ENCODE measurements at places on chromosomes 3 and 15. TPM values are rescaled to one million over a fixed set of nuclear protein-coding genes. Genes with fewer than 3 reads are reported as not detected.

The PLA2G4F gene
- under 0.01 TPM for total RNA-seq

The DNAH1 gene
- total RNA-seq: 10.8 TPM

The OR5K2 gene
- total RNA-seq: not detected

The ISLR2 gene
- total RNA-seq: 0.48 TPM

The CNTN3 gene
- total RNA-seq: 3.7 TPM

The HDC gene
- total RNA-seq: 11.0 TPM

The SLC22A14 gene
- not detected for total RNA-seq

The PFKFB4 gene
- 5.2 TPM for total RNA-seq

The ZPLD1 gene
- total RNA-seq: not detected

The ZWILCH gene
- total RNA-seq: 4.0 TPM

The C3orf20 gene
- 0.15 TPM for total RNA-seq

The ISL2 gene
- not detected for total RNA-seq

The CIDEC gene
- 92.3 TPM for total RNA-seq

The LRRC15 gene
- 0.33 TPM for total RNA-seq

The PLA1A gene
- total RNA-seq: 2.1 TPM

The TMEM39A gene
- 53.7 TPM for total RNA-seq

The ATP13A5 gene
- total RNA-seq: 2.3 TPM

The BRK1 gene
- total RNA-seq: 119 TPM

The FAM81A gene
- total RNA-seq: not detected

The CCNB2 gene
- 3.5 TPM for total RNA-seq

The DLL4 gene
- 5.0 TPM for total RNA-seq

The SLC27A2 gene
- total RNA-seq: 3.5 TPM

The GLT8D1 gene
- total RNA-seq: 56.4 TPM

The PDIA5 gene
- total RNA-seq: 10.7 TPM

The OR5H14 gene
- total RNA-seq: not detected

The LCTL gene
- not detected for total RNA-seq

The ZBED2 gene
- total RNA-seq: not detected

The EXD1 gene
- not detected for total RNA-seq

The CPNE4 gene
- 0.16 TPM for total RNA-seq

The METTL6 gene
- 23.6 TPM for total RNA-seq

The TMCO5A gene
- total RNA-seq: not detected

The PLSCR5 gene
- total RNA-seq: not detected

The GABRB3 gene
- 1.8 TPM for total RNA-seq

The LSAMP gene
- 1.6 TPM for total RNA-seq

The EPHB3 gene
- 0.32 TPM for total RNA-seq

The KBTBD12 gene
- not detected for total RNA-seq

The BCHE gene
- total RNA-seq: 2.6 TPM

The CASR gene
- not detected for total RNA-seq

The DUOX1 gene
- total RNA-seq: 1.6 TPM

The SNAP23 gene
- total RNA-seq: 76.0 TPM

The ARGFX gene
- total RNA-seq: not detected

The GPR171 gene
- 0.48 TPM for total RNA-seq

The CACNA1D gene
- total RNA-seq: 50.3 TPM

The SPINK8 gene
- total RNA-seq: not detected

The SLC35G2 gene
- total RNA-seq: 9.3 TPM

The LRTM1 gene
- total RNA-seq: not detected

The ADPRH gene
- 10.9 TPM for total RNA-seq
